ENCODE measurements at places on chromosomes 6 and 20.

GRCh38 chr6:83365931-83366330, 64.9 kb downstream of the ME1 start:
- DNase-seq: no peak

- DNase-seq: no peak
Observed at GRCh38 chr20:54029176-54029575, 41.2 kb downstream of the BCAS1 start.

DNA sequence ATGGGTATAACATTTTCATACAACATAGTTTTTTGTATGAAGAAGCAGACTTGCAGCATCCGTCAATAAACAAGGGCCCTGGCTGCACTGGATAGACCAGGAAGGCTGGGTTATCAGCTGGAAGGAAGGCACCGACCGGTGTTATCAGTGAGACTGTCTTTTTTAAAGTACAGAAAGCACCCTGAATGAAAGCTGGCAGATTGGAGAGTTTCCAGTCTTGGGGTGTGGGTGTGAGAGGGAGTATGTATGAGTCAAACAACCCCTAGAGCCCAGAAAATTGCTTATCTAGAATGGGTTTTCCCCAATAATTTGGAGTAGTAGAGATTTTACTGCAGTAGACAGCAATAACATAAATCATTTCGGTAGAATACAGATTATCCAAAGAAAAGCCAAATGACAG, 42.4 kb downstream of the TXLNB start:
- DNase-seq: no peak

DNA sequence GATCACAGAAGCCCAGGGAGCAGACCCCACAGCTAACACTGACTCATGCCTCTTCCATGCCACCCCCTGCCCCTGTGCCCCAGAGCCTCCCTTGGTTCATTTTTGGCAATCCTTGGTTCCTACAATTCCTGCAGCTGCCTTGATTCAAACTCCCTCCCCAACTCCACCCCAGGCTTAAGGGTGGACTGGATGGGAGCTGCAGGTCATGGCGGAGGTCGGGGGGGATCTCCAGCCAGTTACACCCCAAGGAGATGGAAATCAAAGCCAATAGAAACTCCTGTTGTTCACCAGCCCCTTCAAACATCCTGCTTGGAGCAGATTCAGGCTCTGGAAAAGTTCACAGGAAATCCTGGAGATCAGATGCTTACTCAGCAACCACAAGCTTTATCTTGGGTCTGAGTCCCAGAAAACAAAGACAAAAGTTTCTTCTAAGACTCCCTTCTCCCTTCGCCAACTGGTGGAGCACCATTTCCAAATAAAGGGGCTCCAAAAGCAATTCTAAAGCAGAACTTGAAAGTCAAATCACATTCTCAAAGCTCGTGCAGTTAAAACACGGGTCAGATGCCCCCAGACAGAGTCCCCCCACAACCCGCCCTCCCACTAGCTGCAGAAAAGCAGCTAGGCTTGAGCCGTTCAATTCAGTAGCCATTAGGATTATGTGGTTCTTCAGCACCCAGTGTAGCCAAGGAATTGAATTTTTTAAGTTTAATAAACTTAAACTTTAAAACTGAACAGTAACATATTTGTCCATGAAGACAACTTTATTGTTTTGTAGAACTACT, 149.5 kb downstream of the ANKRD60 start:
- no peak for DNase-seq

- DNase-seq: no peak
Observed at GRCh38 chr20:61772828-61773631, 292.7 kb downstream of the TAF4 start.

DNA sequence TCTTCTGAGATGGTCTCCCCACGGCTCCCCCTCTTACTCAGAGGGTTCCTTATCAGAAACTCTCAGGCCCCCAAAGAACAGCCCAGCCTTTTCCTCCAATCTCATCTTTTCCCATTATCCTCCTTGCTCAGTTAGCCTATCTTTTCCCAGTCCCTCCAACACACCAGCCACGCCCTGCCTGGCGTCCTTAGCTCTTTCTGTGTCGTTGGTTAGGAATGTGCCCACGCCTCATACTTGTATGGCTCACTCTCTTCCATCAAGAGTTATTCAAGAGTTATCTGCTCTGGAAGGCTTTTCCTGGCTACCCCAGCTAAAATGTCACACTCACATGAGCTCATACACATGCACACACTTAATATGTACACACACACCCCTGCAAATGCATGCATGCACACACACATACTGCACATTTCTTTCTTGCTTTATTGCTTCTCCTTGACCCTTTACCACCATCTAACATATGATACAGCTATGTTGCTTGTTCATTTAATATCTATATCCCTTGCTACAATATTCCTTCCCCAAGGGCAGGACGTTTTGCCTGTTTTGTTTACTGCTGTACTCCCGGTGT, 37.6 kb downstream of the SLC2A10 start:
- DNase-seq: no peak

DNA sequence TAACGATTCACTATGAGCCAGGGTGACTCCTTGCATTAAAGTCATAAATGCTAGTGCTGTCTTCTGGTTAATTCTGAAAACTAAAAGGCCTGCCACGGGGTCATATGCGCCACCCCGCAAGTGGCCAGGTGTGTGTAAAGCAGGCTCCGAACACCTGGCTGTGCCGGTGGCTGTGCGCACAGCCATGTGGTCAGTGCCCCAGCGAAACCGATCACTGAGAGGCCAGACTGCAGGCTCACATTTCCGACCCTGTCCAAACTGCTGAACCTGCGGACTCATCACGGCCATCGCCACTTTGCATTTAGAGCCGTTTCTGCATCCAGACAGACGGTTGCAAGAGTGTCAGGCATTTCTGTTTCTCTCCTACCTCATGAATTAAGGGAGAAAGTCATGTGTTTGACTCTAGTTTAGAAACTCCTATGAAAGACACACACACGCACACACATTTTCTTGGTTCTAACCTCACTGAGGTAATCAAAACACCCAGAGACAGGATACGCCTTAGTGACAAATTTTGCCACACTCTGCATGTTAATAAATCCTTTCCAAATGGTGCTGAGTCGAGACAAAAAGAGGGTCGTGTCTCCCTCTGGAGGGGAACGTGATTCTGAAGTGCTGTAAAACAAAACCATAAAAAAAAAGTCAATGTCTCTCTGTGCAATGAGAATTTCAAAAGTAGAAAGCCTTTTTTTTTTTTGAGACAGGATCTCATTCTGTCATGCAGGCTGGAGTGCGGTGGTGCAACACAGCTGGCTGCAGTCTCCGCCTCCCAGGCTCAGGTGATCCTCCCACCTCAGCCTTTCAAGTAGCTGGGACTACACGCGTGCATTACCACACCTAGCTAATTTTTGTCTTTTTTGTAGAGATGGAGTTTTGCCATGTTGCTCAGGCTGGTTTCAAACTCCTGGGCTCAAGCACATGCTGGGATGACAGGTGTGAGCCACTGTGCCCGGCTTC, 31.0 kb upstream of the TCFL5 start:
- DNase-seq: no peak

DNA sequence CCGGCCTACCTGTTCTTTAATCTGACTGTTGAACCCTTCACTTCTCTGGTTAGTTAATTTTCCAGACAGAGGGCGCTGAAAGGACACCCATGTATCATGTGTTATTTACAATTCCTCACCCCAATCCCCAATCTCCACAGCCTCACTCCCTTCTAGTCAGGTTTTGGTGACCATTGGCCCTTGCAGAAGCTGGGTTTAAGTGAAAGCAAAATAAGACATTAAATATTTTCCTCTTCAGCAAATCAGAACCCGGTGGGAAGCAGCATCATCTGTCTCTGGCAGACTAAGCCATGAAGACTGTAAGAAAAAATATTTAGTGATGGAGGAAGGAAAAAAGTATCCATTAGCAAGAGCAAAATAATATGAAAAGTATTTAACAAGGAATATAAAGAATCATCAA, 9.4 kb upstream of the HLA-DQA1 start:
- peak; percentile 28 for DNase-seq

- peak; percentile 81 for DNase-seq
Observed at GRCh38 chr20:49928411-49929141, 7.6 kb upstream of the RNF114 start.

DNA sequence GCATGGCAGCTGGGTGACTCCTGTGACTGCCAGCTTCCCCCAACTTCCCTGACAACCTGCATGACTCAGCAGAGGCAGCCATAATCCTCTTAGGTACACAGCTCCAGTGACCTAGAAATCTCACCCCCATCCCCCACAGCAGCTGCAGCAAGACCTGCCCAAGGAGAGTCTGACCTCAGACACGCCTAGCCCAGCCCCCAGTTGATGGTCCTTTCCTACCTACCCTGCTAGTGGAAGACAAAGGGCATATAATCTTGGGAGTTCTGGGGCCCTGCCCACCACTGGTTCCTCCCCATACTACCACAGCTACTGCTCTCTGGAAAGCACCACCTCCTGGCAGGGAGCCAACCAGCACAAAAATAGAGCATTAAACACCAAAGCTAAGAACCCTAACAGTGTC, 90.2 kb downstream of the F13A1 start:
- peak; percentile 29 for DNase-seq

GRCh38 chr20:55140631-55141030, 665.2 kb downstream of the DOK5 start:
- no peak for DNase-seq

DNA sequence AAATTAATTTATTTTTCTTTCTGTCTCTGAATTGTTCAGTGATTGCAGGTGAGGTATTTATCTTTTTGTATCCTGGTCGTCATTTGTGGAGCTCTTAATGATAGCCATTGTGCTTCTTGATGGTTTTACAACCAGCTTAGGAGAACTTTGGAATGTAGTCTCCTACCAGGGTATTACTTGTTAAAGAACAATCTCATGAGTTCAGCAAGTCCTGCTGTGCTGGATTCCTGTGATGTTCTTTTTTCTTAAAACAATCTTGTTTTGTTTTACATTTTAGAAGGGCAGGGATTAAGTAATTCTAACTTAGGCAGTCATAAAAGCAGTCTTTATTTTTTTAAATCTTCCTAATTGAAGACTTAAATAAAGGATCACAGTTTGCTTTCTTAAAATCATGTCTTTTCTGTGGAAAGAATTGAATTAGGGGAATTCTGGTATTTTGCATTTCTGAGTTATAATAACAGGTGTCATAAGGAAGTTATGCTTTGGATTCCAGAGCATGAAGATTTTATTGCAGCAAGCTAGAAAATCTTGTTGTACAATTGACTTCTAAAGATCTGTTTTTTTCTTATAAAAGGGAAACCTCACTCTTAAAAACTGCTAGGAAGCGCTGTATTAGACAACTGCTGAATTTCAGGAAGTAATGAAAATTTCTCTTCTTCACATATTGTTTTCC, 23.7 kb downstream of the RIOK1 start:
- DNase-seq: no peak

DNA sequence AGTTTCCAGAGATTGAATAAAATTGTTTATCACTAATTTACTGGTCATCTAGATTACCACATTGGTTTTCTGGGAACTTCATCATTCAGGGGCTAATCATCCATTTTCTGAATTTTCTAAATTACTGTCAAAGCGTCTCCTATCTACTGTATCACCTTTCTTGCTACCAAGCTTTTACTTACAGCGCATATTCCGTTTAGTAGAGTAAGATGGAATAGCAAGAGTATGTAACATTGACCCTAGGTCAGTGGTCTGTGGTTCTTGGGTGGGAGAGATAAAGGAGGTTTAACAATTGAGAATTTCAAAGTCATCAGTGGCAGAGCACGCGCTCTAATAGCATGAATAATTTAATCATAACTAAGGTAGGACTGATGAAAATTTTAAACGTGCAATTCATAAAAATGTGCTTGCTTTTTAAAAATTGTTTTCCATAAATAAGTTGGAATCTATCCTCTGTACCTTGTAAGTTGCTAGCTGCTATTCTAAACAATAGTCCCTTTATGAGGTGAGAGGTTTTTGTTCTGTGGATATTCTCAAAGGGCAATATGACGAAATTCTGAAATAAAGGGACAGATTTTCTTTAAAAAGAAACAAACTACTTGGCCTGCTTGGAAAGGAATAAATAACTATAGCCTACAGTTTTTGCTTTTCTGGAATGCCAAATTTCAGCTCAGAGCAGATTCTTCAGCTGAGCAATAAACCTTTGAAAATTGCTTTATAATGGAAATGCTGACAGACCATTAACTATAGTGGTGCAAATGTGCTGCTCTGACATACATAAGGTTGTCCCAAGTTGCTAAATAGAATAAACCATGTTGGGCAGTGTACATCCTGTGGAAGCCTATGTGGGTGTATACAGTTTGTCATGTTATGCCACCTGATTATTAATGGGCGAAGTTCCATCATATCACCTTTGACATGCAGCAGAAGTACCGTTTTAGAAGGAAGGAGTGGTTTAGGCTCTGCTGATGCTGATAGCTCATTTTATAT, 84.1 kb downstream of the ZFAND3 start:
- no peak for DNase-seq

- peak; percentile 32 for DNase-seq
Observed at GRCh38 chr20:258963-259362, 1.4 kb downstream of the DEFB132 start.

GRCh38 chr6:35501784-35502183, 4.9 kb upstream of the TEAD3 start:
- no peak for DNase-seq
